Stimulated activated CD8-positive, alpha-beta memory T cell treated with anti-CD3 and anti-CD28 coated beads, Interleukin-7, amount 100 ng/mL, for 1 hour (primary cell): ENCODE measurements at places on chromosomes 5 and 9.

DNA sequence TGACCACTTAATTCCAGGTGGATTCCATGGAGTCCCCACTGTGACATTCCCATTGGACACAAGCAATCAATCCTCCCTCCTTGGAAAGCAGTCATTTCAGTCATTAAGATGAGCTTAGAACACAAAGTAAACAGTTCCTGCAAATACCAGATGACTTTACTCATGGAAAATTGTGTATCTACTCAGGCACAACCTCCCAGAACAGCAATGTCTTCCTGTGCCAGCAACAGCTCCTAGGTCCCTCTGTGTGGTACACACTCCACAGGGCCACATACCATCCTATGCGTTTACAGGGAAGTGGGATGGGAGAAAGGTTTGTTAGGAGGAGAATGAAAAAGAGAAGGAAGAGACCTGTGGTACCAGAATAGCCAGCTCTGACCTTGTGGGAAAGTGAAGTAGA lies 53.7 kb downstream of the MTMR12 start:
- DNase-seq, result no peak

- DNase-seq, result no peak
Measured at GRCh38 chr5:80516826-80517225, 28.9 kb downstream of the FAM151B start.

DNA sequence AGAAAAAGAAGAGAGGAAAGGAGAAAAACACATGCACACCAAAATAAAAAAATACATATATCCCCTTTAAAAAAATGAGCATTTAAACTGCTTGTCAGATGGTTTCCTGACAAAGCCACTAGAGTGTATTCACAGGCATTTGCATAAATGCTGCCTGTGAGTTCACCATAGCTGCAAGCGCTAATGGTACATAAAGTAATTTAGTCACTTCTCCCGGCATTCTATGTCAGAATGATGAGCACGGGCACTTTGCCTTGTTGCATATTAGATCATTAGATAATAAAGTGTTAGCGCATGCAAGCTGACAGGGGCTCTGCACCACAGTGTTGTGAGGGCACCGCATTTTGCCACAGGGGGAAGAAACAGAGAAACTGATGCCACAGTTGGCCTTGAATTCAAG lies 280.6 kb downstream of the EBF1 start:
- DNase-seq, result no peak

DNA sequence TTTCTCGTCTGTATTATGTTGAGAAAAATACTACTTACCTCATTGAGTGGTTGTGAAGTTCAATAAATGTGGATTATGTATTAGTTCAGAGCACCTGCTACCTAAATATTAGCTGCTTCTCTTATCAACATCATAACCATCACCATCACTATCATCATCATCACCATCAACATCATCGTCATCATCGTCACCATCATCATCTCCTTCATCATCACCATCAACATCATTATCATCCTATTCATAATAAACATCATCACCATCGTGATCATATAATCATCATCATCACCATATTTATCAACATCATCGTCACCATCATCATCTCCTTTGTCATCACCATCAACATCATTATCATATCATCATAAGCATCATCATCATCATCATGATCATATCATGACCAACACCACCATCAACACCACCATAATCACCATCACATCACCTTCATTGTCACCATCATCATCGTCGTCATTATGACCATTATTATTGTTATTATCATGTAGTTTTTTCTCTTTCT lies 181.0 kb upstream of the ADCY2 start:
- DNase-seq, result no peak

- DNase-seq, result no peak
Measured at GRCh38 chr9:107734256-107735013, 244.9 kb upstream of the KLF4 start.

GRCh38 chr9:14960881-14961280 lies 50.7 kb upstream of the FREM1 start:
- no peak for DNase-seq

DNA sequence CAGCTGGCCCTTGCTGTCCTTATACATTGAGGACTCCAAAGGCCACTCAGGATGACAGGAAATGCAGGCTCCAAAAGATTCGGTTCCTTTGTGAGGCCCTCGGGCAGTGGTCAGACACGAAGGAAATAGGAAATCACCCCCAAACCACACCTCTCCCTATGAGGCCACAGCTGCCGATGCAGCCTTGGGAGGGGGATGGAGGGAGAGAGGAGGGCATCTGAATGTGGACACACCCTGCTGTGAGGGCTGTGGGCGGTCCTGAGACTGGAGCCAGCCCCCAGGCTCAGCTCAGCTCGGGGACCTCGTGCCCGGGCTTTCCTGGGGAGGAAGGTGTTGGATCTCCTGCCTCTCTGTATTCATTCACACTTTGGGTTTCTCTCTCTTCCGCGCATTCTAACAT lies 2.7 kb upstream of the CLPTM1L start:
- DNase-seq, result no peak

GRCh38 chr9:118419676-118420075 lies 715.5 kb downstream of the TLR4 start:
- no peak for DNase-seq

GRCh38 chr9:8268881-8269280 lies 469.3 kb upstream of the DMAC1 start:
- no peak for DNase-seq

GRCh38 chr5:77863181-77863580 lies 87.0 kb upstream of the TBCA start:
- no peak for DNase-seq

GRCh38 chr9:15867988-15868387 lies 315.1 kb downstream of the CCDC171 start:
- no peak for DNase-seq

- no peak for DNase-seq
Measured at GRCh38 chr9:82037126-82037525, 48.6 kb downstream of the SPATA31D1 start.

GRCh38 chr5:60686157-60686556 lies 13.8 kb downstream of the DEPDC1B start:
- no peak for DNase-seq

DNA sequence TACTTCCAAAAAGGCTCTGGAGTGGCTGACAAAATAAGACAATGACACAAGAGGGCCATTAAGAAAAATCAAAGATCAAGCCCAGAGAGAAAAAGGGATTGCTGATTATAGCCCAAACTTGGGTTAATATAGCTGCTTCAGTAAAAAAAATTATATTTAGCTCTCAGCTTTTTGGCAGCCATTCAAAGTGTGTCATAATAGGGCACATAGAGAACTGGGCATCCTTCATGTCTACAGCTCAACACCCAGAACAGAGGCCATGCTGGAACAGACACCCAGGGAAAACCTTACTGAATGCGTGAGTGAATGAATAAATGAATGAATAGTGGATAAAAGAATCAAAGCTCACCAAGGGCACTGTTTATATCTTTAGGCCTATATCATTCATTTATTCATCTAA lies 110.1 kb downstream of the SLIT3 start:
- DNase-seq, result no peak

DNA sequence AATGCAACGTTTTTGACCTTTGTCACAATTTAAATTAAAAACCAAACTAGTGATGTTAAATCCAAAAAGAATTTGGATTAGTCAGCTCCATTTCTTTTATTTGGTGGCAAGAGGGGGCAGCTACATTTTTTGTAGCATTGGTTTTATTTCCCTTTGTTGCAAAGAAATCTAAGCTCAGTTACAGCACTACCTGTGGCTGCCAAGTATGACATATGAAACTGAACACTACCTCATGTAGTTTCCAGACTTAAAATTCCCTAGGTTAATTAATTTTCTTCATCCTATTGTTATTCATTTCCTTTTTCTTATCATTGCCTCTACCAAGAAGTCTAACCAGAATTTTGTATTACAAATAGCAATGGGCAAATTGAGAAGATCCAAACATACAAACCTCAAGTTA lies 393.5 kb downstream of the BRINP1 start:
- DNase-seq, result no peak

GRCh38 chr9:98314381-98315066 lies 59.1 kb upstream of the TBC1D2 start:
- no peak for DNase-seq
